GF-D8 (cell line): ENCODE measurements at places on chromosomes 4 and X.

- DNase-seq, result no peak
These were observed 12.5 kb upstream of the KLF8 start for GRCh38 chrX:56219700-56220099.

DNA sequence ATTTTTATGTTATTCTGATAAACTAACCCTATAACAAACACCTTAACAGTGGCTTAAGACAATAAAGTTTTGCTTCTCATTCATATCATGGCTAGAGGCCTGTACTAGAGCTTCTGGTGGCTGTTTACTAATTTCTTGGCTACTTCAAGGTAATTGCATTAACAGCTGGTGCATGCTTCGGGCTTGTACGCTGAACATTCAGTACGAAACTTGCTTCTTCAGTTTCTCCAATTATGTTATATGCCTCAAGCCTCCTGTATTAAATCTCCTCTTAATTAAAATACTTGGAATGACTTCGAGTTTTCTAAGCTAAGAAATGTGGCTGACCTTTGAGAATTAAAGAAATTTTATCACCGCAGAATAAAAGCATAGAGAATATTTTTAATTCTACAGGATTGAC lies 138.9 kb upstream of the TRAM1L1 start:
- no peak for DNase-seq

DNA sequence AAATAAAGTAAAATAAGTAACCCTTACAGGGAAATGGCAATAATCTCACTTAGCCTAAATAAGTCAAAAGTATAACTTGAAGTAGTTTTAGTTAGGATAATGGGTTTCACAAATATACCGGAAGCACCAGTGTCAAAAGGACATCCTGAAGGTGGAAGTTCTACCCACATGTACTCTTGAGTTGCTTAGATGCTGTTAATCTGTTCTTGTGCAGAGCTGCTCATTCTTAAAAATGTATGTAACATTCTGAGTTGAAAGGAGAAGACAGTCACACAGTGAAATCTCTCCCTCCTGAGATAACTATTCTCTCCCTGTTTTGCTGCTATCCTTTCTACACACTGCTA lies 11.2 kb upstream of the CCNG2 start:
- peak; percentile 21 for DNase-seq

- DNase-seq, result no peak
These were observed 142.0 kb downstream of the RTL3 start for GRCh38 chrX:78517124-78517523.

DNA sequence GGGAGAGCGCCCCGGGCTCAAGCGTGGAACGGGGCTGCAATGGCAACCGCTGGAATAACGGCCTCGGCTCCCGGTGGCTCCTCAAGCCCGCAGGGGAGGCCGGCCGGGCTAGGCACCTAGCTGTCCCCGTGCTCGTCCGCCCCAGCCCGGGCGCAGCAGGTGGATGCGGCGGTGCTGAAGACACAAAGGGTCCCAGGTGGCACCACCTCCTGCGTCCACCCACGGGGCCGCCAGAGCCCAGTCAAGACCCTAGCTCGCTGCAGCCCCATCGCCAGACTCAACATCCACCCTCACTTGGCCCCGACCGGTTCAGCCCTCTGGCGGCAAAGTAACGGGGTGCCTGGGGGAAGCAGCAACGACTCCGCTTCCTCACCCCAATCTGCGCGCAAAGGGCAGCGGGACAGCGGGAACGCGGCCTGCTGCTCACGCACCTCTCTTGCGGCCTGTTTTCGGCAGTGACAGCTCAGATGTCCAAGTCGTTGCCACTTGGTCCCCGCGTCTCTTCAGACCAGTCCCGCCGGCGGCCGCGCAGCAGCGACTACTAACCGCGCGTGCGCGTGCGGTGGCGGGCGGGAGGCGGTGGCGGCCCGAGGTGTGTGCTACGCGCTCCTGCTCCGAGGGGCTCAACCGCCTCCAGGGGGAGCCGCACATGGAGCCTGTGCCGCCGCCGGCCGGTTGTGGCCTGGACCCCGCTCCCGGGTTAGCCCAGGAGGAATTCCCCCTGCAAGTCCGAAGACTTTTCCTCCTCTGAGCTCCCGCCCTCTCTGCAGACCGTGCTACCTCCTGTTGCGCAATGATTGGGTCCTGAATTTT lies at the start of gene CLGN:
Gene CLGN (minus strand): TSS at position 543 of the 813 bp plus-strand sequence. CDS start 14,570 bp downstream, outside the sequence.
- no peak for DNase-seq

GRCh38 chr4:4694296-4694772 lies 152.5 kb upstream of the STX18 start:
- no peak for DNase-seq

DNA sequence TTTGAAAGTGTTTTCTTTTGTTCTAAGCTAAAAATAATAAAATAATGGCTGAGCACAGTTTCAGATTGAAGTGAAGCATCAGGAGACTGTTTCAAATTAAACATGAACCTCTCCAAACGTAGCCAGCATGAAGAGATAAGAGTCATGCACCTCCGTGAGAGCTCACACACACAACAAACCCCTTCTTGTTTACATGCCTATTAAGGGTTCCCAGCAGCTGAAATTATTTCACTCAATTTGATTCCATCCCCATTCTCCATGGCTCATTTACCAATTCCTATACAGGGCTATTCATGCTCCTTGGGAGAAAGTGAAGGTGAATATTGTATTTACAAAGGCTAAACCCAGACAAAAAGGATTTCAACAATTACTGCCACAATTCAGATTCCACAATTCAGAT lies 954.1 kb upstream of the INTU start:
- DNase-seq, result no peak

GRCh38 chr4:113784497-113785250 lies 23.1 kb upstream of the CAMK2D start:
- no peak for DNase-seq

DNA sequence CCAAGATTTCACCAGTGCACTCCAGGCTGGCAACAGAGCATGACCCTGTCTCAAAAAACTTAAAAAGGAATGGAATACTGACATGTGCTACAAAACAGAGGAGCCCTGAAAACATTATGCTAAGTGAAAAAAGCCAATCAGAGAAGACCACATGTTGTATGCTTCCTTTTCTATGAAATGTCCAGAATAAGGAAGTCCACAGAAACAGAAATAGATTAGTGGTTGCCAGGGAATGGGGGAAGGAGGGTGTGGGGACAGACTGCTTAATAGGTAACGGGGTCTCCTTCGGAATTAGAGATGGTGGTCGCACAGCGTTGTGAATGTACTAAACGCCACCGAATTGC lies 30.1 kb upstream of the KIAA0232 start:
- no peak for DNase-seq

- DNase-seq, result no peak
These were observed 37.0 kb downstream of the NPY5R start for GRCh38 chr4:163380703-163381102.

DNA sequence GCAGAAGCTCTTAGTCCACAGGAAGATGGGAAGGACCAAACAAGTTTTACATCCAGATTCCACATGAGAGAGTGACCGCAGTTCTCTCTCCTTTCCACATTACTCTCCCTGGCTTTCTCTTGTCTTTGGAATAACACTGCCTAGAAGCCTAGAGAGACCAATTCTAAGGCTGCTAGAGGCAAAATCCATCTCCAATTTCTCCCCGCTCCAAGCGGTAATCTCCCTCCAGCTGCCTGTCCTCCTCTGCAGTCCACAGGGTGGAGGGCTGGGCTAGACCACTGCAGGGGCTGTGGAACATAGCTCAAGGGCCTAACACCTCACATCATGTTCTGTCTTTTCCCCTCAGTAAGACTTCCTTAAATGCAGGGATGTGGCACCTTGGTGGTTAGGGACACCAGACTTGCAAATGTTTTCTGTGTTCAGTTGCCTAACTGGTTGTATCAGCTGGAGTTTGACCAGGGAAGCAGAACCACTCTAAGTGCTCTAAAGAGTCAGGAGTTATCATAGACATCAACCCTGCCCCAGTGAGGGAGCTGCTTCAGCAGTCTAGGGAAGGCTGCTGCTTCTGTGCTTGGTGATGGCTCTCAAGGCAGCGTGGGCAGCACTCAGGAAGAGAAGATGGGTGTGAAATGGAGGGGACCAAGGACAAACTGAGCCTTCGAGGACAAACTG lies 423.1 kb downstream of the BCOR start:
- DNase-seq, result no peak

DNA sequence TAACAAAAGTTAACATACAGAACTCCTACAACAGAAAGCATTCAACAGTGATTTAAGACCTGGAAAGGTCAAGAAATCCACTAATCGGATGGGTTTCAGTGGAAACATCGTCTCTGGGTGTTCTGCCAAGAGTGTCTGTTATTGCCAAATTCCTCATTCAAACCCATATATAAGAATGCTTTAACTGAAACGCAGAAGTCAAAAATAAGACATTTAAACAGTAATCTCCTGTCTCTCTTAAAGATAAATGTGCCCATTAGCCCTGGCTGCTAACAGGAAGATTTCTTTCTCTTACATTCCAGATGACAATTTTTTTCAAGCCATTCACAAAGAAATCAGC lies 31.5 kb downstream of the DCTD start:
- no peak for DNase-seq

- DNase-seq, result no peak
These were observed 360.0 kb downstream of the CHIC1 start for GRCh38 chrX:73922856-73923455.

- DNase-seq, result no peak
These were observed 41.3 kb upstream of the ZCCHC13 start for GRCh38 chrX:74262452-74263209.

DNA sequence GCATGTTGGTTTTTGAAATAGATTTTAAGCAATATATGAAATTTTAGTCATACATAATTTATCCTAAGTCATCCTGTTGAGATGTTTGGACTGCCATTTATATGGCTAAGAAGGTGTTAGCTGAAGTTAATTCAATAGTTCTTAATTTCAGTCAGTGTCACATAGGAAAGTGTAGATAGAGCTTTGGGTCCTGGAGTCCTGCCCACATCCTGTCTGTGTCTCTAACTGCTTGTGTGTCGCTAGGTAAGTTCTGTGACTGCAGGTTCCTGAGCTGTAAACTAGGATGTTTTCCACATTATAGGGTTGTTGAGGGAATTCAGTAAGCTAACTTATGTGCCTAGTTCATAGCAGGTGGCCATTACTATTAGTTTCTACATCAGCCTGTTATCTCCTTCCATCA lies 20.7 kb downstream of the OFD1 start:
- no peak for DNase-seq

DNA sequence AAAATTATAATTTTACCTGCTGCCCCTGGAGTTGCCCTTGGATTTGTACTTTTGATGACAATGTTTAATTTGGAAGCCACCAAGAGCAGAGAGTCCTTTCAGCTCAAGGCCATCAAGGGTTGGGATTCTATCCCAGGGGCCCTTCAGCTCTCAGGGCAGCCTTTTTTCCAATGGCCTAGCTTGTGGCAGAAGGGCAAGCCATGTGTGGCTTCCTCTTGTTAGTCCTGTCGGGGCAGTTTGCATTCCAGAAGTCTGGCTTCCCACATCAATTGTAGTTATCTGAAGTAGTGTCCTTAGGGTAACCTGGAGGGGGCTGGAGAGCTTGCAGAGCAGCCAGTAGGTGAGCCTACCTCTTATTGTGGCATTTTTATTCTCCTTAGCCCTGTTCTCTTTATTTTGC lies 569.4 kb downstream of the TRAM1L1 start:
- DNase-seq, result no peak

DNA sequence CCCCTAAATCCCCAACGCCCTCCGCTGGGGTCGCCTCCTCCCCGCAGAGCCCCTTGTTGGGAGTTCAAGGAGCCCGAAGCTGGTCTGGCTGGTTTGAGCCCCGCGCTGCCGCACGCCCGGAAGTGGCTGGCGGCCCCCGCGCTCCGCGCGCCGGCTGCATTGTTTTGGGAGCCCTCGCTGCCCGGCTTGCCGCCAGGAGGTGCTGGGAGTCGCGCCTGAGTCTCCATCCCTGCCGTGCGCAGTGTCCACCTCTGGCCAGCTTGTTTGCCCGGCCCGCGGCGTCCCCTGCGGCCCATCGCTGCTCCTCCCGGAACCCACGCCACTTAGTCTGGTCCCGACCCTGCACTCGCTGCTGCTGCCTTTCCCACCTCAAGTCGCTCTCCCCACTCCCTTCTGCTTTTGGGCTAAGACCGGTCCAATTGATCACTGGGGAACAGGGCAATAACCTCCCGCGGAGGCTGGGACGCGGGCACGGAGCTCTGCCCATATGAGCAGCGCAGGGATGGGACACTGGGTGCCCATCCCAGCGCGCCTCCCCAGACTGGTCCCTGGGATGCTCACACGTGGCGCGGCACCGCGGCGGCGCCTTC lies 2.2 kb upstream of the SFRP2 start:
- no peak for DNase-seq

DNA sequence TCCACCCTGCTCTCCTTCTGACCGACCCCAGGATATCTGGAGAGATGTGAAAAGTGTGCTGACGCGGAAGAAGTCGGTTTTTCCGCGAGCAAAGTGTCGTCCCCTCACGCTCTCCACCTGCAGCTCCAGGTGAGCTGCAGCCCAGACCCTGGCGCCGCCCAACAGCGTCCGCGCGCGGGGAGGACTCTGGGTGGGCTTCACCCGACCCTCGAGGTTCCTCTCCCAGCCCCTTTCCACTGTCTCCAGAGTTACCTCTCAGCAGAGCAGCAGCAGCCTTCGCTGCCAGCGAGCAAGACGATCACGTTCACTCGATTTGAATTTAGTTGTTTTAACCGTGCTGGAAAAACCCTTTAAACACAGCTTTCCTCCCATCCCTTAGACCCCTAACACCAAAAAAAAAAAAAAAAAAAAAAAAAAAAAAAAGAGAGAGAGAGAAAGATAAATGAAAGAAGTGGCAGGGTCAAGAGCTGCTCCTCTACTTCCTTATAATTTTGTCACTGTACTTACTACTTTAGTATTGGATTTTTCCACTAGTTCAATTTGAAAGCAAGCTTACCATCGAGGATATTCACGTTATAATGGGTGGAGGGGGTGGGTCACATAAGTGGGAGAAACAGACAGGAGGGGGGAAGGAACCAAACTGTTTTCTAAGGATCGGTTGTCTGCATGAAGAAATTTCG lies 758 bp upstream of the NR3C2 start:
- DNase-seq, result no peak

DNA sequence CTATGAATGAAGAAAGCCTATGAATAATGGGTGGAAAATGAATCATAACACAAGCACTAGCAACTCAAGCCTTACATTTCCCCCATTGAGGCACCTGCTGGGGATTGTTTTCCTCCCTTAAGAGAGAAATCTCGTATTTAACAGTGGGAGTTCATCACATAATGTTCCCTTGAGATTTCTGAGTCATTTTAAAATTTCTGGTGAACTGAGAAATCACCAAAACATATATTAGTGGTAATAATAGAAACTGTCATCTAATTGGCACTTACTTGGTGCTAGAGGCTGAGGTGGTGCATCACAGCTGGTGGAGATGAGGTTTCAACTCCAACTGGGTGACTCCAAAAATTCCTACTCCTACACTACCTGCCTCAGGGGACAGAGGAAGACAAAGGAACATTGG lies 561.3 kb upstream of the LCORL start:
- DNase-seq, result no peak

DNA sequence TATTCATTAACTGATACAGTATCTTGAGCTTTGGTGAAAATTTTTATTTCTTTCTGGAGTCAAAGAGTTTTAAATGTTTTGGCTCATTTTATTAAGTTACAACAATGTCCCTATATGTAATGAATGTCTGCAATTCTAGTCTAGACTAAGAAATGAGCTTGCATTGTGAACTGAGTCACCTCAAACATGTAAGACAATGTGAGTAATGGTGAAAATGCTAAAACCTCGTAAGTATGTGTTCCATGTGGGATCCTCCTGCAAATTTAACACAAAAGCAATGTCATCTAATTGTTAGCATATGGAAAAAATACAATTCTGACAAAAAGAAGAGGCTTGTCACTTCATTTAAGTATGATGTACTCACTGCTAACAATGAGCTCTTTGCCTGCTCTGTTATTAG lies 480.5 kb upstream of the FSTL5 start:
- no peak for DNase-seq
